Spinal cord (tissue), 10 donors: ENCODE measurements at places on chromosomes 11 and 22. TPM values are rescaled to one million over a fixed set of nuclear protein-coding genes. Genes with fewer than 3 reads are reported as not detected.

DNA sequence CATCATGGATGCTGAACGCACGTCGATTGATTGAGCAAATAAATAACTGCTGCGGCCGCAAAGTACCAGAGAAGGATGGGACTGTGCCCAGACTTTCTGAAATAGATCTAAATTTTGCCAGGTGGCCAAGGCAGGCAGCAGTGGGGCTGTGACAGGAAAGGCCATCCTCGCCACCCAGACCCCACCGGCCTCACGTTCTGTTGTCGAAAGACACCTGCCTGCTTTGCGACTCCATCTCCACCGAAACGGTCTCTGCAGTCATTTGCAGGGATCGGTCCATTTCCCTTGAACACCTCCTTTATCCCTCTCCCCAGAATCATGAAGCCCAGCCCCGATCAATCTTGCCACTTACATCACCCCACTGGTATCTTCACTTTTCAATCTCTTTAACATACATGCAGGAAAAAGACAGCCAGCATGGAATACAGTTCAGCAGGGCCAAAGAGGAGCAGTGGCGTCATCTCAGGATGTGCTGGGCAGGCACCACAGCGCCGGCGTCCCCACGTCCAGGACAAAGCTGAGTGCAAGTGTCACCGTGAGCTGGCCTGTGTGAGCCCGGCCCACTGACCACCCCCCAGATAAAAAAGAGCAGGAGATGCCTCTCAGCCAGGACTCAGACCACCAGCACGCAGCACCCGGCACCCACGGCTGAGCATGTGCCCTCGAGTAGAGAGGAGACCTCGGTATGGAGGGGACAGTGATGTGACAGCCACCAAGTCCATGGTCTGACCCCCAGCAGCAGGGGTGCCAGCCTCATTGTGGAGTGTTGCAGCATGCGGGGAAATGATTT, 610.3 kb downstream of the TBC1D22A start:
- no peak for DNase-seq

SPDYC gene
- total RNA-seq, result not detected

DNA sequence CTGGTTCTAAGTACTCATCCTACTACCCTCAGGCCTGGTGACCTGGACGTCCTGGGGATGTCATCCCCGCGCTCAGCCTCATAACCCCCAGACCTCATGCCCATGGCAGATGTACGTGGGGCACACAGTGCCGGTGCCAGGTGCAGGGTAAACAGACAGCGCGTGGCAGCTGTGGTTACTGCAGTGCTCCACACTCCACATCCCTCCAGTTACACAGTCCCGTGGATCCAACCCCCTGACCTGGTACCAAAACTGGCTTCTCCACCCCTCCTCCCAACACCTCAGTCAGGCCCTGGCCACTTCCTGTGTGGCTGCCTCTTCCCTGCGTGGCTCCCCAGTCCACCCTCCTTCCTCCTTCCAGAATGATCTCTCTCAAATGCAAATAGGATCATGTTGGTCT, 95.2 kb downstream of the DSCAML1 start:
- DNase-seq, result no peak

OR8D4 gene
- 0.06 TPM for total RNA-seq

GRCh38 chr11:94864506-94865045, 96.4 kb downstream of the AMOTL1 start:
- DNase-seq, result no peak

DNA sequence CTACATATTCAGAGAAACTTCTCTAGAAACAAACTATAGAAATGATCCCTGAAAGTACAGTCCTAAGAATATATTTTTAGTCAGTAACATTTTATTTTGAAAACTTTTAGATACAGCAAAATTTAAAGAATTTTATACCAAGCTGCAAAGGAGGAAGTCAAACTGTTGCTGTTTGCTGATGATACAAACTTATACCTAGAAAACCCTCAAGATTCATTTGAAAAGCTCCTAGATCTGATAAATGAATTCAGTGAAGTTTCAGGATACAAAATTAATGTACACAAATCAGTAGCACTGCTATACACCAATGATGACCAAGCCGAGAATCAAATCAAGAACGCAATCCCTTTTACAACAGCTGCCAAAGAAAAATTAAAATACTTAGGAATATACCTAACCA, 10.1 kb downstream of the ZBTB44 start:
- no peak for DNase-seq

DNA sequence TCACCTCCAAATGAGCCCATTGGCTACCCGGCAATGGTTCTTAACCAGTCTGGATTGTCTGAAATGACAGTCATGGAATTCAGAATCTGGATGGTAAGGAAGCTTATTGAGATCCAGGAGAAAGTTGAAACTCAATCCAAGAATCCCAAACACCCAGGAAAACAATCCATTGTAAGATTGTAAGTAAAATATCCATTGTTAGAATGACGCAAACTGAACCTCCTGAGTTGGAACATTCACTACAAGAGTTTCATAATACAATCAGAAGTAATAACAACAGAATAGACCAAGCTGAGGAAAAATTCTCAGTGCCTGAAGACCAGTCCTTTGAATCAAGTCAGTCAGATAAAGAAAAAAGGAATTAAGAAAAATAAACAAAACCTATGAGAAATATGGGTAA, 22.1 kb downstream of the OR8G5 start:
- DNase-seq, result no peak

GRCh38 chr11:79637219-79637618, 196.4 kb upstream of the TENM4 start:
- no peak for DNase-seq

- DNase-seq, result no peak
These were observed 35.9 kb upstream of the HORMAD2 start for GRCh38 chr22:30044369-30044768.

DNA sequence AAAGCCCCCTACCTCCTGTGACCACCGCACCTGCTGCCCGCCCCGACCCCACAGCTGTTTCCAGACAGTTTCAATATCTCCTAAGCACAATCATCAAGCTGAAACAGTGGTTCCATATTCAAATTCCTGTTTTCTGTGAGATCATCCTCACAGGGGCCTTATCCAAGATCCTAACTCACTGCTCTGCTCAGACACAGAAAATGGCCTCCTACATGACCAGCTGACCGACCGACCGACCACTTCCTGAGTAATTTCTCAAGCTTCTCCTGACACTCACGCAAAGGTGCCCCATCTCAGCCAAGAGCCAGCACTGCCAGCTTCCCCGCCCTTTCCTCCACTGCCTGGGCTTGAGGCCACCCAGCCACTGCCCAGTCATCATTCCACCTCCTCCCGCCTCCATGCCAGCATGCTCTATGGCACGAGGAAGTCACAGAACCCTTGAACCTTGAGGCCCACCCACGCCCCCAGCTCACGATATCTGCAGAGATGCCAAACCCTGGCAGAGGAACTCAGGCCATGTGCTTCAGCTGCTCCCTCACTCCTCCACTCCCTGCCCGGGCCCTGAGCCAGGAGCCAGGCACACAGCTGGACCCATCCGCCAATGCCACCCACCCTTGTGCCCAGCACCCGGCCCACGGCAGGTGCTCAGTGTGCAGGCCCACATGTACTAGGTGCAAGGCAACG, 14.0 kb downstream of the KIAA0930 start:
- no peak for DNase-seq

GRCh38 chr11:15342163-15342562, 227.4 kb downstream of the INSC start:
- no peak for DNase-seq

DNA sequence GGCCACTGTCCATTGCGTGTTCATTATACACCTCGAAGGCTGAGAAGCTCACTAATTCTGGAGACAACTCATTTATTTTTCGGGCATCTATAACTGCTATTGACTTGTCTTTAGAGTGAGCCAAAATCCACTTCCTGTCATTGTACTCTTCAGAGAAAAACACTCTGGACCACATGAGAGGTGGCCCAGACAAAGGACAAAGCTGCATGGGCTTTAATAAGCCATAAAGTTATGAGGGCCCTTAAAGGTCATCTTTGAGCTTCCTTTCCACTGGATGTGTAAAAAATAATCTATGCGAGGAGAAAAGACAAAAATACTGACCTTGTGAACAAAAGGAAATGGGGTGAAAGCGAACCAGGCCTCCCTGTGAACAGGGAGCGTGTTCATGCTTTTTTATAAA, 63.5 kb upstream of the ZC3H12C start:
- no peak for DNase-seq

- DNase-seq, result no peak
These were observed 163.1 kb upstream of the FAT3 start for GRCh38 chr11:92061456-92062062.

RAB38 gene
- total RNA-seq, result 4.7 TPM

SIK2 gene
- total RNA-seq, result 19.8 TPM

NAV2 gene
- 23.6 TPM for total RNA-seq

DNA sequence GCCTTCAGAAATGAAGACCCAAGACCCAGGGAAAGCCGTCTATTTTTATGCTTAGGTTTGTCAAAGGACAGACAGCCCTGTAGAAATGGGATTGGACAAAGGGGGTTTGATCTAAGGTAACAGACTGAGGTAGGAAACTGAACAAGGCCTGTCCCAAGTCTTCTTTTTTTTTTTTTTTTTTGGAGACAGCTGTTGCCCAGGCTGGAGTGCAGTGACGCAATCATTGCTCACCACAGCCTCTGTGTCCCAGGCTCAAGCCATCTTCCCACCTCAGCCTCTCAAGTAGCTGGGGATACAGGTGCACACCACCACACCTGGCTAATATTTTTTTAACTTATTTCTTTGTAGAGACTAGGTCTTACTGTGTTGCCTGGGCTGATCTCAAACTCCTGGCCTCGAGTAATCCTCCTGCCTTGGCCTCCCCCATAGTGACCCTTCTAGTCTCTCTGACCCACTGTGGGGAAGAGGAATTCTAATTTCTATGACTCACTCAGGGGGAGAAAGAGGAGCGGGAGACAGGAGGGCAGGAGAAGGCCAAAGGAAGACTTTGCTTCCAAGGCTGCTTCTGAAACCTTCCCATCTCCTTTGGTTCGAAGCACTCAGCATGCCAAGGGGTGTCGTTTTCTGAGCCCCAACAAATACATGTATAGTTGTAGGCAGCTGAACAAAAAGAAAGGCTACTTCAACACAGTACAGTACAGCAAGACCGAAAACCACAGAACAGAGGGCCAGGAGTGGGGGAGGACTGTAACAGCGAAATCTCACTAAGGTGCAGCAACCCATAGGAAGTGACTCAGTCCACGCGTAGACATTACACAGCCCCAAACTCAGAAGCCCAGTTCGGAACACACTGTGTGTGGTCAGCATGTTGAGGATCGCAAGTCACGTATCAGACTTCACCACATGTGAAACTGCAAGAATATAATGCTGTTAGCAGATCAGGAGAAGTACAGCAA, 872 bp downstream of the TMA7B start:
- no peak for DNase-seq

TOP3B gene
- 11.5 TPM for total RNA-seq

RHOD gene
- total RNA-seq, result 16.8 TPM

DNA sequence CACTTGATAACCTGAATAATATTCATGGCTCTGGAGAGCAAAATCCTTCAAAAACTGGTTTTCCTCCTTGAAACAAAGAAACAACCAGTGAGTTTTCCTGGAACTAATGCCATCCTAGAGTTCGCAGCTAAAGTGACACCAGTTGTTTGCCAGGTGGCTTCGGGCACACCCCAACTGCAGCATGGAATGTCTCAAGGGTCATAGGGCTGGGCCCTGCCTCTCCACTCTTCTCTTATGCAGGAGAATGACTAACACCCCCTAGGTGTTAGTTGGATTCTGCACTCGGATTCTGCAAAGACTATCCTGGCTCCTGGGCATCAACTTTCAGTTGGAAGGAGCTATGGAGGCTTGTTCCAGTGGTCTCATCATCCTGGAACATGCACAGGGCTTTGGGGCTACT, 98.8 kb downstream of the KIRREL3 start:
- no peak for DNase-seq

HYLS1 gene
- total RNA-seq, result 8.1 TPM
